ENCODE measurements at places on chromosomes 2 and 18.
A peak's percentile ranks its signal among the peaks of the same experiment; 100 is the strongest.

- no peak for DNase-seq
These were observed 12.5 kb downstream of the KLHL29 start for GRCh38 chr2:23397478-23397877.

DNA sequence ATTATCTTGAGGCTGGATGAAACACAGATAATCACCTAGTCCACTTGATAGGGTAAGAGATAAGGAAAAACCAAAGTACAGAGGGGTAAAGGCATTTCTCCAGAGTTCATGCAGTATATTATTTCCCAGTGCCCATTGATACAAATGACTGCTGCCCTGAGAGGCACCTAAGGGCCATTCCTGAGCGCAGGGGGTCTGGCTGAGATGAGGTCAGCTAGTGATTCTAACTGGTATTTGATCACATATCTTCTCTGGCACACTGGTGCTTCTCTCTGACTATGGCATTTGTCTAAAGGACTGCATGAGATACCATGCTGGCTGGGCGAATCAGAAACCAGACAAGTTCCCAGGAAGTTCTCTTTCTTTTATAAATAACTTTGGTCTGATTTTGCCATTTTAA lies 73.3 kb upstream of the TFCP2L1 start:
- DNase-seq: no peak

GRCh38 chr2:11720752-11721151 lies 25.7 kb upstream of the LPIN1 start:
- DNase-seq: no peak

DNA sequence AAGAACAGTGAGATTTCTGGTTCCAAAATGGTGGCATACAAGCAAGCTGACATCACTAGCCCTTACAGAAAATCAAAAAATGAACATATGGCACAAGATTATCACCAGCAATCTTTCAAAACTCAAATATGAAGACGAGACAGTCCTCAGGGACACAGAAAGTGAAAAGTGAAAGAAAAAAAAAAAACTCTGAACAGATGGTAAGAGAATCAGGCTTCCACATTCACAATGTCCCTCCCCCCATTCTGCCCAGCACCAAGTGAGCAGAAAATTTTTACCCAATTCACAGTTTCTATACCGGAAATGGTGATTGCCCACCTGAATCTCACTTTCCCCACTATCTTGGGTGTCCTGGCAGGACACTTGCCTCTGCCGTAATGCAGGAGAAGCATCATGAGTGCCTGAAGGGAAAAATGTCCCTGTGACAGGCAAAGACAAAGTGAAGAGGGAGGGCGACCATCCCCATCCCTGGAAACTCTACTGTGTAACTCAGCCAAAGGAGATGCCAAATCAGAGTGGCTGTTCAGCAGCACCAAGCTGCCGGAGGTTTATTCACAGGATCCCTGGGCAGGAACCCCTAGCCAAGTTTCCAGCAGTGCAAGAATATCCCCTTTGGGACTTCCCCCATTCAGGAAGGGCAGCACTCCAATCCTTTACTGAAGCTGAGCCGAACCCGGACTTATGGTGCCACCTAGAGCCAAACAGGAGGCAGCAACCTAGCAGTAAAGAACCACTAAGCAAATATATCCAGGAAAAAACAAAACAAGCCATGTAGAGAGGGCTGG lies 312.2 kb downstream of the LRATD1 start:
- peak; percentile 11 for DNase-seq

- DNase-seq: peak; percentile 6
These were observed 43.0 kb upstream of the RAB6C start for GRCh38 chr2:129936334-129936934.

- no peak for DNase-seq
These were observed 252.1 kb downstream of the SLC8A1 start for GRCh38 chr2:40199771-40200170.

- DNase-seq: peak; percentile 49
These were observed 189.5 kb downstream of the TFCP2L1 start for GRCh38 chr2:121095257-121096080.

GRCh38 chr2:192593561-192593960 lies 398.8 kb upstream of the TMEFF2 start:
- no peak for DNase-seq

DNA sequence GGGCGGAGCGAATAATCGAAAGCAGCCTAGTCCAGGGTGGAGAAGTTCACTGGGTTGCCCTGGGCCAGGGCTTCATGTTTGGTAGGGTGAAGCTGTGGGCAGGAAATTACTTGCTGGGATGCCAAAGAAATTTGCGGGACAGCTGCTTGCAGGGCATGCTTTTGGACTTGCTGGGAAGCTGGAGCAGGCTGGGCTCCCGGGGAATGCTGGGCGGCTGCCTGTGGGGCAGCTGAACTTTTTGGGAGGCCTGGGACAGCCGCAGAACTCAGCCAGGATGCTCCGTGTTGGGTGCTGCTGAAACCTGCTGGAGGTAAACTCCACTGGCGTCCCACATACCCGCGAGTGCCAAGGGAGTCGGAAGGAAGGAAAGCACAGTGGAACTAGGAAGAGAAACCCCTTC lies 31.9 kb downstream of the ASB1 start:
- no peak for DNase-seq

DNA sequence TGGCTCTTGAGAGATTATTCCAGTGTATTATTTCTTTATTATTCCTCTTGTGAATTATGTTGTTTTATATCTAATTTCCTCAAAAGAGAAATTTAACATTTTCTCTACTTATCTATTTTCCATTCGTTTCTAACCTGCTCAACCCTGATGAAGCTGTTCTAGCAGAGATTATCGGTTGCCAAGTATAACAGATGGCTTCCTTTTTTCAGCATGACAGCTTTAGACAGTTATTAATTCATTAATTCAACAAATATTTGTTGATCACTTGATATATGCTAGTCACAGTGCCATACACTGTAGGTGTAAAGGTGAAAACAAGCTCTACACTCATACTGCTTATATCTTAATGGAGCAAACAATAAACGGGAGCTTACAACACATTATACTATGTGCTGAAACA lies 137.9 kb upstream of the UBE2E3 start:
- no peak for DNase-seq

- DNase-seq: no peak
These were observed 25.2 kb upstream of the CTLA4 start for GRCh38 chr2:203842373-203842772.

DNA sequence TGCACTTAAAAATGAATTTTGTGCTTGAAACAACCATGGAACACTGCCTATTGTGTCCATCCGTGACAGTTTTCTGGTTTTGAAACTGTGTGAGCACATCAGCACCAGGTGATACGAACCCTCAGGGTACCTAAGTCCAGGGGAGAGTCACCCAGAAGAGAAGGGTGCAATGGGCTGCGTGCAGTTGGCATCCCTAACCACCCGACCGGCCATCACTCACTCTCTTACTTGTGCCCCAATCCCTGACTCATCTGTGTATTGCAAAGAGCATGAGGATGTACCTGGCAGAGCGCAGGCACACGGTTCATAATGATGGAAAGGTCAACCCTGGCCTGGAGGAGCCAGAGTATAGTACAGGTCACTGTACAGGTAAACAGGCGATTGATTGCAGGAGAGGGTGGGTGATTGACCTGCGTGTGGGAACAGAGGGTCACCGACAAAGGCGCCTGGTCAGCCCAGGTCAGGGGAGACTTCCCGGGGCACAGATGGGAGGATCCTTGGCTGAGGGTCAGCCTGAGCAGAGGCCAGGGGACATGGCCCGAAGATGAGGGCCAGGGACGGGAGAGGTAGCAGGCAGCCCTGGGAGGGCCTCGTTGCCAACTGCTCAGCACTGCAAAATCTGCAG lies 160.3 kb downstream of the SEPTIN10 start:
- no peak for DNase-seq

DNA sequence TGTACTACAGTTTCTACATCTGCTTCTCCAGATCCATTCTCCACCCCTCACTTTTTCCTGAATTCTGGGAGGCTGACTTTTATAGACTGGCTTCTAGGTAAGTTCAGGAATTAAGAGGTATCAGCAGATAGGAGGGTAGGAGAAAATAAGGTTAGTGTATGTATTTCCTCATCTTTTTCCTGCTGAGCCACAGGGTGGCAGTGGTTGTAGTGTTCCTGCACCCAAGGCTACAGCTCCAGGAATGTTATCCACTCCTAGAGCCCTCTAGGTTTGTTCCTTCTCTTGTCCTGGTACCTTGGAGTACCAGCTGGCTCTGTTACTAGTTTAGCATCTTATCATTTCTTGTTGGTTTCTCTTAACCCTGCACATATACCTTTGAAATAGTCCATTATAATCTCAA lies 40.7 kb upstream of the C2orf66 start:
- no peak for DNase-seq

GRCh38 chr18:63784787-63785452 lies 9.7 kb downstream of the SERPINB7 start:
- DNase-seq: no peak

DNA sequence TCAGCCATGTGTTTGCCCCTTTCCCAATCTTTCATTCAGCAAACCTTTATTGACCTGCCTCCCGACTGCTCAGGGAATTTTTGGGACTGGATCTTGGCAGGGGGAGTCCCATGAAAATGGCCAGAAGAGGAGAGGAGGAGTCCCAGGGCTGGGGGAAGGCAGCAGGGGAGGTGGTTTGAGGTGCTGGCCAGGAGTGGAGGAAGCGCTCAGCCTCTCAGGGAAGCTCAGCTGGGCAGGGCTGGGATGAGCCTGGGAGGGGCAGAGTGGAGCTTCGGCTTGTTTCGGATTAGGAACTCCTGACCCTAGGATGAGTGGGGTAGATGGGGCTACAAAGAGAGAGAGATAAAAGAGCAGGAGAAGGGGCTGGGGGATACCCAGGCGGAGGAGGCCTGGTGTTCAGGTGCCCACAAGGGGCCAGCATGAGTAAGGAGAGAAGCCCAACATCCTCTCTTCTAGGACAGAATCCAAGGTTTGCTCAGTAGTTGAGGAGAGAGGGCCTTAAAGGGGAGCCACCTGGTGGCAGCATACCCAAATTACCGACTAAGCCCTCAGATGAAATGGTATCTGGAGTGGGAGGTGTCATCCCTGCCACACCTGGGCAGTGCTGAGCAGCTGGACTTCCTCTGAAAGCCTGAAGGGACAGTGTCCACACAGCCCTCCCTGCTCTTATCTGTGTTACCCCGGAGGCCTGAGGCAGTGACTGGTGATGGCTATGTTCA lies 91.1 kb downstream of the INHBB start:
- DNase-seq: no peak

- no peak for DNase-seq
These were observed 25.5 kb downstream of the ST8SIA5 start for GRCh38 chr18:46731316-46731715.

DNA sequence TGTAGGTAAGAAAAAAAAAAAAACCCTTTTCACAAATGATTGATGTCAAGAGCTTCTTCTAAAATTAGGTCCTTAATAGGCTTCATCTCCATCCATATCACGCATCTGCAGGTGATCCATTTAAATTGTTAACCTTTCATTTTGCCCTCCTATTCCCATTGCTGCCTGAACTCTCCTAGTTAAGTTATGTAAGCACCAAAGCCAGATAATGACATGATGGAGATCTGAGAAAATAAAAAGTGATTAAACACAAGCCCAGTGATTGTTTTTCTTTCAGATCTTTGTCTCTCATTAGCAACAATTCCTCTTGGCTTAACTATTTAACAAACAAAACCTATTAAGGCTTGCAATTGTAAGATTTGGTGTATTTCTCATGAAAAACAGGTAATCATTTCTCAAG lies 20.0 kb downstream of the LANCL1 start:
- no peak for DNase-seq

DNA sequence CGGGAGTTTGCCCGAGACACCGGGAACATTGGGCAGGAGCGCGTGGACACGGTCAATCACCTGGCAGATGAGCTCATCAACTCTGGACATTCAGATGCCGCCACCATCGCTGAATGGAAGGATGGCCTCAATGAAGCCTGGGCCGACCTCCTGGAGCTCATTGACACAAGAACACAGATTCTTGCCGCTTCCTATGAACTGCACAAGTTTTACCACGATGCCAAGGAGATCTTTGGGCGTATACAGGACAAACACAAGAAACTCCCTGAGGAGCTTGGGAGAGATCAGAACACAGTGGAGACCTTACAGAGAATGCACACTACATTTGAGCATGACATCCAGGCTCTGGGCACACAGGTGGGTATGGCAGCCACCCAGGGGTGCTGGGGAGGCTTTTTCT lies 73.8 kb upstream of the EML6 start:
- no peak for DNase-seq

DNA sequence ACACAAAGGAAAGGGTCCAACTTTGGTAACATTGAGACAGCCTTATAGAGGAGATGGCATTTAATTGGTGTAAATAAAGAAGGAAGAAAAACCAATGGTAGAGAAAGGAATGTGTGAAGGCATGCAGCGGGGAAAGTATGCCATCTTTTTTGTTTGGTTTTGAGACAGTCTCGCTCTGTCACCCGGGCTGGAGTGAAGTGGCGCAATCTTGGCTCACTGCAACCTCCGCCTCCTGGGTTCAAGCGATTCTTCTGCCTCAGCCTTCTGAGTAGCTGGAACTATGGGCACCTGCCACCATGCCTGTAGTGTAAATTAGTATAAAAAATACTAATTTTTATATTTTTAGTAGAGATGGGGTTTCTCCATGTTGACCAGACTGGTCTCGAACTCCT lies 6.4 kb downstream of the RIOK3 start:
- DNase-seq: no peak

GRCh38 chr2:220263300-220263699 lies 635.9 kb downstream of the SLC4A3 start:
- no peak for DNase-seq

DNA sequence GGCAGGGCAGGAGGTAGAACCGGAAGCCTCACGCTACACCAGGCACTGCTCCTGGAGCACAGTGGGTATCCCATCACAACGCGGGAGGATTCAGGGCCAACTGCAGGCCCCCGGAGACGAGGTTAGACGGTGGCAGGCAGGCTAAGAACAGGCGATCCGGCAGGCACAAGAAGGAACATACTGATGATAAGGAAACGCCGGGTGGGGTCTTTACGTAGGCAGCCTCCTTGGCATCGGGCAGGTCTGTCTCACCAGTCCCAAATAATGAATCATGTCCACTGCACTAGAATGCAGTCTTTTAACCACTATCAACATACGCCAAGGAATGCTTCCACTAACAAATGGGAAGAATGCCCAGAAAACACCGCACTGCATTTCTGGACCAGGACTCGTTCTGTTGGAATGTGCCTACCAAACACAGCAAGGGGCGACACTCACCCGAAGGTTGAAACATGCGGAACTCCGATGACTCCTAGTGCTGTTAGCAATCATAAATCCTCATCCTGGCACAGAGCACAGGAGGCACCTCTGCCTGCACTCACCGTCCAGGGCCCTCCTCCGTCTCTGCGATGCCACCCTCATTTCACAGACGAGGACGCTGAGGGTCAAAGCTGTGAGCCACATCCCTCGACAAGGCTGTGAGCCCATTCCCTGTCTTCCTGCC lies 35.2 kb downstream of the ZNF516 start:
- DNase-seq: no peak

GRCh38 chr2:134248913-134249312 lies 5.0 kb upstream of the MGAT5 start:
- no peak for DNase-seq

- DNase-seq: no peak
These were observed 32.4 kb downstream of the MARCO start for GRCh38 chr2:118974103-118974993.
